ENCODE measurements at places on chromosomes 2 and 18.

DNA sequence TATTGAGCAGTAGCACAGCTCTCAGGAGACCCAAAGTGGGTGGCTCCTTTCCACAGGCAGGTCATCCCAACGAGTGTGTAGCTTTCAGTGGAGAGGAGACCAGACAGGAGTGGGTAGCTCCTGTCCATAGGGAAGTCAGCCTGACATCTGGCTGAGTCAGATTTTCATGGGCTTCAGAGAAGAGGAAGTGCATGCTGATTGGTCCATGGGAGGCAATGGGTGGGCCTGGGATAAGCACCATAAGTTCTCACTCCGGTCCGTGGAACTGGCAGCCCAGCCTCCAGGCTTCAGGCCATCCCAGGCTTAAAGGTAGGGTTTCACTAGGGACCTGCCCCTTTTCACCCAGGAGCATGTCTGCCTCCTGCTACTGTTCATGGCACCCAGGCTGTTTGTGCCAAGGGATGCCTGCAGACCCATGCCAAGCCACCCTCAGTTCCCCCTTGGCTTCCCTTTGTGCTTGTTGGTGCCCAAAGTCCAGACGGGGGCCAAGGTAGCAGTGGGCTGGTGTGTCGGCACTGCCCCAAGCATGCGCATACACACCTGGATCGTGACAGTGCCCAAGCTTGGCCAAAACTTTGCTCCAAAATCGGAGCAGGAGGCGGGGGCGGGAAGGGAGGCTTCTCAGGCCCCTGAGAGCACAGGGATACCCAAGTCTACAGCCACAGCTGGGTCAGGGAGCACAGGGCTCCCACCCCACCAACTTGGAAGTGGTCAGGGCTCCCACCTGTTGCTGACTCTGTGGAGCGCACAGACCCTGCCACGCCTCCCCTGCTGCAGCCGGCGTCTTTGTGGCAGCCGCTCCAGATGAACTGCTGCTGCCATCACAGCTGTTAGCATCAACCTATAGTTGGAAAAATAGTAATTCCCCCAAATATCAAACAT is 26.4 kb downstream of the MARCHF7 start:
- no peak for DNase-seq

- DNase-seq: no peak
These were observed 119.9 kb upstream of the ACVR1C start for GRCh38 chr2:157748371-157749142.

DNA sequence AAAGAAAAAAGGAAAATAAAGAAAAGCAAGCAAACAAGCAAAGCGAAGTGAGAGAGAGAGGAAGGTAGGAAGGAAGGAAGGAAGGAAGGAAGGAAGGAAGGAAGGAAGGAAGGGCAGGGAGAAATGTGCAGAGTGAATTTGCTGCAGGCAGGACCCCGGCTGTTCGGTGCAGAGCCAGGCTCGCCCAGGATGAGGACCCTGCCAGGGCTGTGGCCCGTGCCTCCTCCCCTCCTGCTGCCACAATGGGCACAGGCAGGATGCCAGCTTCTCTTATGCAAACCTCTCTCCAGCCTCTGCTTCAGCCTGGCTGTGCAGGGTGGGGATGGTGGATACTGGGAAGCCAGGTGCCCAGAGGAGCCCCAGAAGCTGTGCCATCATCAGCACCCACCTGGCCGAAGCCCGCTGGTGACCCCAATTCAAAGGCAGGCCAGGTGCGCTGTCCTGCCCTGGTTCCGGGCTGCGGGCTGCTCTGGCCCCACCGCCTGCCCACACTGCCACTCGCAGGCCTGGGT is 3.2 kb downstream of the GPR17 start:
- no peak for DNase-seq

GRCh38 chr2:217079165-217079564 is 219.3 kb upstream of the TNP1 start:
- no peak for DNase-seq

DNA sequence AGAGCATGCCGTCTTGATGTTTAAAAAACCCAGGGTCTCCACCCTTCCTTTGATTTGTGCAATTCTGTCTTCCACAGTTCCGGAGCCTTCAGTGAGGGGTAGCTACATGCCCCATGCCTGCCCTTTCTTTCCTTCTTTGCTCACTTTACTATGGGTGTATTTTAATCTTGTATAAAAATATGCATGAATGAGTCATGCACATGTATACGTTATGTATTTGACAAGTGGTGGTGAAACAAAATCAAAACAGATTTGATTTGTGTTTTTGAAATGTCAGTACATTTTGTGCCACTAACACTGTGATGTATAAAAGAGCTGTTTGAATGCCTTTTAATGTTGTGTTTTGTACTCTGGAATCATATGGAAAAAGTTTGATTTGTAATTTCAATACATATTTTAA is 126.5 kb downstream of the RNF144A start:
- no peak for DNase-seq

- no peak for DNase-seq
These were observed 130.1 kb upstream of the SP5 start for GRCh38 chr2:170585067-170585466.

GRCh38 chr2:19988600-19988999 is 1.3 kb downstream of the WDR35 start:
- no peak for DNase-seq

- no peak for DNase-seq
These were observed 602.2 kb downstream of the GALR1 start for GRCh38 chr18:77851802-77852201.

DNA sequence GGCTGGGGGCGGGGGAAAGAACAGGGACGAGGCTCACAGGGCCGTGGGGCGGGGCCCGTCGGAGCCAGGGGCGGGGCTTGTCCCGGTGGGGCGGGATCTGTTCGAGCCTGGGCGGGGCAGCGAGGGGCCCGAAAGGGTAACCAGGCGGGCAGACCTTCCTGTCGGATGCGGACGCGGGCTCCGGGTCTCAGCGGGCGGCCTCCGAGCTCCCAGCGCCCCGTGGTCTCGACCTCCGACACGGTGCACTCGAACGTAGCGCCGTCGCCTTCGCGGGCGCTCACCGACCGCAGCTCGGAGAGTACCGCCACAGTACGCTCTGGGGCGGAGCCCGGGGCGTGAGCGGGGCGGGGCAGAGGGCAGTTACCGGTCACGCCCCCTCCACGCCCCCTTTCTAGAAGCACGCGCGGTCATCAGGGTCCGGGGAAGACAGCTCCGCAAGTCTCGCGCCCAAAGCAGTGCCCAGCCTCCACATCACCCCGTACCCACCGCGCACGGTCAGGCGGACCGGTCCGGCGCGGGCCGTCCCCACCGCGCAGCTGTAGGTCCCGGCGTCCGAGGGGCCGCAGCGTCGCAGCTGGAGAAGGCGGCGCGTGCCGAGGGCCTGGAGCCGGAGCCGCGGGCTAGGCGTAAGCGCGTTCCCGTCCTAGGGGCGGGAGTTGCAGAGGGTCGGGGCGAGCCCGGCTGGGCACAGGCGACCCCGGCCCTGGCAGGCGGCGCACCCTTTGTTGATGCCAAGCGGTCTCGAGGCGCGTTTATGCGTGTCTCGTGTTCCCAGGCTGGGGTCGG is 8.7 kb downstream of the TMEM198 start:
- peak; percentile 51 for DNase-seq

GRCh38 chr2:109526442-109526970 is 87.3 kb downstream of the SEPTIN10 start:
- DNase-seq: no peak

DNA sequence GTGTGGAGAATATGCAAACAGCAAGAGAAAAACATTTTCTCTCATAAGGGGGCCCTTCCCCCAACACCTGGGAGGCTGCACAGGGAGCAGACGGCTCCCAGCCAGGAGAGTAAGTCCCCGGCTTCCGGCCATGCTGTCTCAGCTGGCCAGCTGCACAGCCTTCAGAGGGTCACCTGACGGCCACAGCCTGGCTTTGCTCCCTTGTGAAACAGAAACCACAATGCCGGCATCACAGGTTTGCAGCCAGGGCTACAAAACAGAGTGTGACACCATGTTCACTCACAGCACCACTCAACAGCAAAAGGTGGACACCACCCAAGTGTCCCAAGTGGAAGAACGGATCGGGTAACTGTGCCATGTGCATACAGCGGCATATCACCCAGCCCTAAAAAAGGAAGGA is 86.9 kb upstream of the GPC1 start:
- no peak for DNase-seq

GRCh38 chr2:144078802-144079724 is 440.9 kb downstream of the ZEB2 start:
- DNase-seq: no peak

DNA sequence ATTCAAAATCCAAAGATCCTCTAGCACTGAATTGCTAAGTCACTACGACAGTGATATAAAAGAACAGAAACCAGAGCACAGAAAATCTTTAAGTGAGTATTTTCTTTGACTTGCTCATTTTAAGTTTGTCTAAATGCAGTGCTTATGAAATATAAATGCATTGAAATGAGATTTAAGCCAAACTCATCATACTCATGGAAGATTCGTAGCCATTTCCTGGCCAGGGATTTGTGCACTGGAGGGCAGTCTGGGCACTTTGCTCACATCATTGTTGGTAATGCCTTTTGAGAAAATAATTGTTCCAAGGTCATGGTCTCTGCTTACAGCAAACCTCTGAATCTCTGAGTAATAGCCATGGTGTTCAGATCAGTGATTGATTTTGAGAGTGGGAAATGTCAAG is 307.7 kb downstream of the ARHGAP15 start:
- DNase-seq: no peak

DNA sequence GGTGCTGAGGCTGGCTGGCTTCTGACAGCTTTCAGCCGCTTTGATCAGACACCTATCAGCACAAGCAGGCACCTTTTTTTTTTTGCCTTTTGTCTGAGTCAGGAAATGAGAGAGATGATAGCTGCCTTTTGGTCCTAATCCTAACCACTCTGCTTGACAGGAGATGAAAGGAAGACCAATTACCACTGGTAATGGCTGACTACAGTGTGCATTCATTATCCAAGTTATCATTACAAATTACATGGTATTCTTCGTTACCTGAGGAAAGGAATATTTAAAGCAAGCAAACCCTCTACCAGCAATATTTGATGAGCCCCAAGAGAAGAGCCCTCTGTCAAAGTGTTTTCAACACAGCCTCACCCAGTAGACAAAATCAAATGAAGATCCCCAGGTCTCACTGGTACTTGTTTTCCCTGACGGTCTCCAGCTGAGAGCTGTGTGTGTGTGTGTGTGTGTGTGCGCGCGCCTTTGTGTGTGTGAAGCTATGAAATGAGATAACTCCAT is 925.7 kb downstream of the DCDC2C start:
- DNase-seq: no peak

DNA sequence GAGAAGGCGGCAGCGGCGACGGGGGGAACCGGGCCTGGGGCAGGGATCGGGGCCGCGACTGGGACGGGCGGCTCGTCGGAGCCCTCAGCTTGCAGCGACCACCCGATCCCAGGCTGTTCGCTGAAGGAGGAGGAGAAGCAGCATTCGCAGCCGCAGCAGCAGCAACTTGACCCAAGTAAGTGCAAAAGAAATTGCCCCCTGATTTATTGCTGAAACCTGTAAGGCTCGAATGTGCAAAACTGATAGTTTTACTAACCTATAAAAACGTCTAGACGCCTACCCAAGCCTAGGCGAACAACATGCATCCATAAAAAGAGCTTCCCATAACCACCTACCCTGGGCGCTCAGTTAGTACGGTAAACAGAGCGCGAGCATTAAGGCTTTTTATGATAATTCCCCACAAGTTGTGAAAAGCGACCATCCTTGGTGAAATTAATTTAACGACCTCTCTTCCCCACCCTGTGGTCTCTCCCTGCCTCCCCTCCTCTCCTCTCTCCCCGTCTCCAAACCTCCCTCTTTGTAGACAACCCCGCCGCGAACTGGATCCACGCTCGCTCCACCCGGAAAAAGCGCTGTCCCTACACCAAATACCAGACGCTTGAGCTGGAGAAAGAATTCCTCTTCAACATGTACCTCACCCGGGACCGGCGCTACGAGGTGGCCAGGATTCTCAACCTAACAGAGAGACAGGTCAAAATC is 1.0 kb downstream of the HOXD9 start:
- DNase-seq: no peak

DNA sequence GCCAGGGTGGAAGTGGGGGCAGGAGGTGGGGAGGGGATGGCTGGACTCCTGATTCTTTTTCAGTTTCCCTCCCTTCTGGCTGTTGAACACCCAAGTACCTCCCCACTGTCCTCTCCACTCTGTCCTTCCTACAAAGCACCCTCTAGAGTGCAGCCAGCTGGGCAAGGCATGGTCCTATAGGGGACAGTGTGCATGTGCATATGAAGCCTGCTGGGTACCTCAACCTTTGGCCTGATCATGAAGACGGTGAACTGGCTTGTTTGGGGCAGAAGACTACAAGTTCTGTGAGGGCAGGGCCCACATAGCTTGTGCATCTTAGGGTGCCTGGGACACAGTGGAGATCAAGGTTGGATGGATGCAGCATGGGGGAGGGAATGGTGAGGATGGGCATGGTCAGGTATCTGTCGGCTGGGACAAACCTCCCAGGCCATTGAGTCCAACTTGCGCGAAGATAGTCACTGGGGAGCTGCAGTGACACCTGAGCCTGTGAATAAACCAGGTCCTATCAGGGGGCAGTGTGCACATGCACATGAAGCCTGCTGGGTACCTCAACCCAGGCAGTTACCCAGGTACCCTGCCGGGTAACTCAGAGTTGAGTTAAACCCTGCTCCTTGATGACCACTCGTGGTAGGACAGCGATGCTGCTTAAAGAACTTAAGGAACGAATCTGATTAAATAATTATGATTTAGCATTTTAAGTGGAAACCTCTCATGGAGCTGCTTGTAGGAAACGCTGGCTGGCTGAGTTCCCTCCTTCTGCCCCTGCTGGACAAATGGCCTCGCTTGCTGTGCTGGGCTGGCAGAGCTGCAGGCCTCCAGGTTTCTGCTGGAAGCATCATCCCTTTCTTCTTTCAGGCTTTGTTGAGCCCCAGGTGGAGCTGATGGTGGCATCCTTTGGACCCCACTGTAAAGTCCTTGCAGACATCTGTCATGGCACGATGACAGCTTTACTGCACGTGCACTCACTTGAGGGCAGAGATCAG is 84.0 kb downstream of the POLR1A start:
- DNase-seq: no peak

DNA sequence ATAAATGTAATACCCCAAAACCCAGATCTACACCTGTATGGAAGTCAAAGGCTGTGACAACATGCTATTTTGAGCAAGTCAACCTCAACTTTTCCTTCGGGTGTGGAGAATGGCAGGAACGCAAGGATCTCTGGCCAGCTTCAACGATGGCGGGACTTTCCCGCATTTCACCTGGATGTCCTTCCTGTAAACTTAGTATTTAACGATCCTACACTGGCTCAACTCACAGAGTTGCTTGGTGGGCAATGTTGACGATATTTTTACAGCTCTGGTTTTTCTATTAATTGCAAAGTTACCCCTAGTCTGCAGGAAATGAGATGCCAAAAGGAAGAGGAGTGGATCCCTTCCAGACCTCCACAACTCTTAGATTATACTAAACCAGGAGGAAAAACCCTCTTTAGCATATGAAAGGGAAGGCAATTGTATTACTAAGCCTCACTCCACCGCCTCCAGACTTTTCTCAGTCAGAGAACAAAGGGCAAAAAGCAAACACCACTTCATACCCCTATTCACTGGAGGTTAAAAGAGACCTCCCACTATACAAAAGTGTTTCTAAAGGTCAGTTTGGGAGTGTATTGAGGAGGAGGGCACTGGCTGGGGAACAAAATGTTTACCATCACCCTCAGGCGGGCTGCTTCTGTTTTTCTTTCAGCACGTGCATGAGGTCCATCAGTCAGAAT is 56.5 kb upstream of the ACVR1 start:
- DNase-seq: no peak

- no peak for DNase-seq
These were observed 28.9 kb downstream of the OSBPL1A start for GRCh38 chr18:24368749-24369148.

GRCh38 chr18:54254265-54254758 is 15.0 kb upstream of the POLI start:
- no peak for DNase-seq

Data from activated naive CD8-positive, alpha-beta T cell treated with anti-CD3 and anti-CD28 coated beads, Interleukin-2, amount 50 U/mL, for 16 hours (primary cell).